ENCODE measurements at places on chromosomes 7 and 10.

- no peak for DNase-seq
Measured at GRCh38 chr7:151137076-151137675, 30.3 kb downstream of the GBX1 start.

DNA sequence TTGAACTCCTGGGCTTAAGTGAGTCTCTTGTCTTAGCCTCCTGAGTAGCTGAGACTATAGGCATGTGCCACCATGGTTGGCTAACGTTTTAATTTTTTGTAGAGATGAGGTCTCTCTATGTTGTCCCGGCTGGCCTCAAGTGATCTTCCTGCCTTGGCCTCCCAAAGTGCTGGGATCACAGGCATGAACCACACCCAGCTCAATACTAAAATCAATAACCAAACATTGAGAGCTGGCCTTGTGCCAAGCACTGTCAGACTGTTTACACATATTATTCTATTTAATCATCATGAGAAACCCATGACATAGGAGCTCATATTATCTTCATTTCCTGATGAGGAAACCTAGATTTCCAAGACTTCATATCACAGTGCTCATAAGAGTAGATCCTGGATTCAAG lies 251.2 kb downstream of the BAMBI start:
- DNase-seq, result no peak

DNA sequence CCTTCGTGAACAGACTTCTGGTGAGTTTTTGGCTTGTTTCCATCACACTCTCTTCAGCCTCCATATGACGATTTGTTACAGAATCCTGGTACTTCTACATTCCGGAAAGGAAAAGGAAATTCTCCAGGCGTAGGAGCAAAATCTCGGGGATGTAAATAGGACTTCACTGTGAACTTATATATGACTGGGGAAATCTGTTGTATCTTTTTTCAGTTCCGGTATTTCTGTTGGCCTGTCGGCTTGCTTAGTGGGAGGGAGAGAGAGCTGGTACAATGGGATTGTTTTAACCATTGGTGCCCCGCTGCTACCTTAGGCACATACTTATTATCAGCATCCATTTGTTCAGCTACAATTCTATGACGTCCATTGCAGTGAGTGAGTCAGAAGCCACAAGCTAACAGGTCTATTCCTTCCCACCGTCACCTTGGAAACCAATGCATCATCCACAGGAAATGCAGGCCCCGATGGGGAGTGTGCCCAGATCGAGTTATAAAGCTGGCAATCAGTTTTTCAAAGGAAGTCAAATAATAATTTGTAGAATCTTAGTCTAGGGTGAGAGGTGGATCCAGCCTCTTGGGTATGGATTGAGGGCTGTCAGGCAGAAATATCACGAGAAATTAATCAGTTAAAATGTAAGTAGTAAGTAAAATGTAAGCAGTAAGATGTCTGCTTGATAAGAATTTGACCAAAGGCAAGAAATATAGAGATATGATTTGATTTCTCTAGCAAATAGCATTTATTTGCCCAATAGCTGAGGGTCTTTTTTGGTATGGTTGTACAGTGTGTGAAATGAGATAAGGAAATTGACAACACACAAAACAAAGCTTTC lies 92.0 kb upstream of the MKLN1 start:
- DNase-seq, result no peak

GRCh38 chr7:141452911-141453310 lies 98.3 kb upstream of the AGK start:
- DNase-seq, result no peak

DNA sequence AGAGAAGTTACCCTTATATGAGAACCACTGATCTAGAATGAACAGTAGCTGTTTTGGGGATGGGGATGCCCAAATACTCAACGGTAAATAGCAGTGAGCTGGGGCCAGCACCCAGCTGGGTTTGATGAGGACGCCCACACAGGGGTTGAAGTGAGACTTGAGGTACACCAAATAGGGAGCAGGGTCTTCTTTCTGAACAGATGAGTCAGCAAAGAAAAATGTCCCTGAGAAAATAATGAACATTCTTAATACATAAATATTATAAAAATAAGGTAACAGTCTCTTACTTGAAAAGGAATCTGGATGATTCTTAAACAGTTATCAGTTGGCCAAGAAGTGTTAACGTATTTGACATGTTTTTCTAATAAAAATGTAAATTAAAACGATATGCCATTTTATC lies 2.0 kb downstream of the PRSS37 start:
- DNase-seq, result no peak

DNA sequence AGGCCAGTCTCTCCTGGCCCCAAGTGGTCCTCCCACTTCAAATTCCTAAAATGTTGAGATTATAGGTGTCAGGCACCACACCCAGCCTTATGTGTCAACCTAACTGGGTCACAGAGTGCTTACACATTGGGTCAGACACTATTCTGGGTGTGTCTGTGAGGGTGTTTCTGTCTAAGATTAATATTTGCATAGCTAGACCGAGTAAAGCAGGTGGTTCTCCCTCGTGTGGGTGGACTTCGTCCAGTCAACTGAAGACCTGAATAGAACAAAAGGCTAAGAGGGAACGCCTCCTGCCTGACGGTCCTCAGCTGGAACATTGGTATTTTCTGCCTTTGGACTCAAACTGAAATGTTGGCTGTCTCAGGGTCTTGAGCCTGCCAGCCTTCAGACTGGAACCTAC lies 11.5 kb downstream of the PPIF start:
- DNase-seq, result no peak

DNA sequence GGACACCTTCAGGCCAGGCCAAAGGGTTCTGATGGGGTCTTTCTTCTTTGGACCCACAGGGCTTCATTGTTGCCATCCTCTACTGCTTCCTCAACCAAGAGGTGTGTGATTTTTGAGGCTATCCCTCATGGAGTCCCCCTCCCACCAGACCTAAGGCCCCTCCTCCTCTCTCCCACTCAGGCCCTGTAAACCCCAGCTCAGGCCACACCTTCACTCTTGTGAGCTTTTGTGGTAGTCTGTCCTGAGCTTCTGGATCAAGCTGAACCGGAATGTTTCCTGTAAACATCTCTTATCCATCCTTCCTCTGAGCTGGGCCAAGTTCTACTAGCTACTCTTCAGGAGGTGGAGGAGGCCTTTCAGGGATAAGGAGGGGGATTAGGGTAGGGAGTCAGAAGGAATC lies 13.5 kb downstream of the GHRHR start:
- no peak for DNase-seq

- DNase-seq, result no peak
Measured at GRCh38 chr7:118949031-118949430, 724.5 kb downstream of the ANKRD7 start.

- no peak for DNase-seq
Measured at GRCh38 chr7:130356876-130357611, 12.4 kb downstream of the CPA5 start.

DNA sequence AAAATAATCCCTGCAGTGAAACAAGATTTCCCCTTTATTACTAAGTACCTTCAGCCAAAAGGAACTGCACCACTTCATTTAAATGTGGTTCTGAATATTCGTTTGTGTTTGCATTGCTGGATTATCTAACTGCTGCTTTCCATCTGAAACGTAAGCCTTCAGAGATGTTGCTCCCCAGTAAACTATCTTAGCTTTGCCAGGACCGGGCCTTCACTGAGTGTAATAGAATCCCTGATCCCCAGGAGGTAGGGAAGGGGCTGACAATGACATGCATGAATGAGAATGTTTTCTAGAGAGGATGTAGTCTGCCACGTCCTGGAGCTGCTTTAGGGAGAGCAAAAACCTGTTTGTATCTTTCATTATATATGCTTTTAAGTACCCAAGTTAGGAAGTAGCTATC lies 19.5 kb upstream of the INSYN2A start:
- no peak for DNase-seq

DNA sequence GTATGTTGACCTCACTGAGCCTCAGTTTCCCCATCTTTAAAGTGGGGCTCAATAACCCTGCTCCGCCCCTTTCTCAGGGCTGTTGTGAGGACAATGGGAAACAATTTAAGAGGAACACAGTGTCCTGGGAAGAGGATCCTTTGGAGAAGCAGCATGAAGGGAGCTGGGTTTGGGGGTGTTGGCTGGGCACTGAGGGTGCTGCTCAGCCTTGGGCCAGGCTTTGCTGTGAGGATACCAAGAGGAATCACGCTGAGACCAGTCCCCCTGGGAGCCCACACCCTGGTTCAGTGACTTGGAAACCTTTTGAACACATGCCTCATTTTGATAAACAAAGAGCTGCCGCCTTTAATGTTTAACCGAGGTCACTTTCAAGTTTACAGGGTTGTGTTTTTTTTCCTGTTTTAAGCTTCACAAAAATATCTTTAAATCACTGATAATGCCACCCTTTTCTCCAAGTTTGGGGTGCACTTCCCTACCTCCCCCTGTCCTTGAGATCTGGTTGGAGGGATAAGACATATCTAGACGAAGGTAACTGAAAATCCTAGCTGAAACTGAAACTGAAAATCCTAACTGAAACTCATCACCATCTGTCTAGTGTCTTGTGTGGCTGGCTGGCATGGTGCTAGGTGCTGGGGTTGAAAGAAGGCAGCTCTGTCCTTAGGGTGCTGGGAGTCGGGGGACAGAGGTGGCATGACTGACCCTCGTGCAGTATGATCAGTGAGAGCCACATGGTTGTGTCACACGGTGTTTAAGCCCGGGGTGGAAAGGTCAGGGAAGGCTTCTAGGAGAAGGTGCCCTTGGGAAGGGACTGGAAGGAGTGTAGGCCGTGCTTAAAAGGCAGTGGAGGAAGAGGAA lies 27.7 kb downstream of the ZNF775 start:
- DNase-seq, result peak; percentile 97

DNA sequence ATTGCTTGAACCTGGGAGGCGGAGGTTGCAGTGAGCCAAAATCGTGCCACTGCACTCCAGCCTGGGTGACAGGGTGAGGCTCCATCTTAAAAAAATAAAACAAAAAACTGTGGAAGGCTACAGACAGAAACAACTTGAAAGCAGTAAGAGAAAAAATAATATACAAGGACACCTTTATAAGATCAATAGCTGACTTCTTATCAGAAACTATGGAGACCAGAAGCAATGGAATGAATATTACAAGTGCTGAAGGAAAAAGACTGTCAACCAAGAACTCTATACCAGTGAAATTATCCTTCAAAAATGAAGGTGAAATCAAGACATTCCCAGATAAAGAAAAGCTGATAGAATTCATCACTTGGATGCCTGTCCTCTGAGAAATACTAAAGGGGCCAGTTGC lies 49.0 kb downstream of the RBAK start:
- no peak for DNase-seq

GRCh38 chr7:155538293-155538692 lies 8.1 kb downstream of the CNPY1 start:
- no peak for DNase-seq

- no peak for DNase-seq
Measured at GRCh38 chr7:30970594-30971094, 6.9 kb downstream of the GHRHR start.

DNA sequence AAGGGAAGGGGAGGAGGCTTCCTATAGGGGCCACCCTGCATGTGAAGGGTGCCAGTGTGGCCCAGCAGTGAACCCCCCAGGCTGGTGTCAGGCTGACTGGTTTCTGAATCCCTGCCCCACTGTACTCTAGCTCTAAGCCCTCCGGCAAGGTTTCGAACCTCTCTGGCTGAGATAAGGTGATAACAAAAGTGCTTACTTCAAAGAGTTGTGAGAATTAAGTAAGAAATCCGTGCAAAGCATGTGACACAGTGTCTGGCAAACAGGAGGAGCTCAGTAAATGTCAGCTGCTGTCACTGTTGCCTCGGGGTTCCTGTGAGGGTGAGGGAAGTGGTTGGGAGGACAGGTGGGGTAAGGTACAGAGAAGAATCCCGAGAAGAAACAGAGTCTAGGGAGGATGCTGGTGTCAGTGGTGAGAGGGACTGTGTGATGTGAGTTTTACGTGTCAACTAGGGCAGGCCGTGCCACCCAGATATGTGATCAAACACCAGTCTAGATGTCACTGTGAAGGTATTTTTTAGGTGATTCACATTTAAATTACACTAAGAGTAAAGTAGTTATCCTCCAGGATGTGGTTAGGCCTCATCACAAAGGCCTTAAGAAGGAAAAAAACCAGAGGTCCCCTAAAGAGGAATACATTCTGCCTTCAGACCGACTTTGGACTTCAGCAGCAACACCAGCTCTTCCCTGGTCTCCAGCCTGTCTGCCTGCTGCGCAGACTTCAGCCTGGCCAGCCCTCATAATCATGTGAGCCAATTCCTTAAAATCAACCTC lies 64.4 kb downstream of the BPGM start:
- no peak for DNase-seq

GRCh38 chr10:132972149-132972985 lies 30.0 kb upstream of the CFAP46 start:
- DNase-seq, result no peak

DNA sequence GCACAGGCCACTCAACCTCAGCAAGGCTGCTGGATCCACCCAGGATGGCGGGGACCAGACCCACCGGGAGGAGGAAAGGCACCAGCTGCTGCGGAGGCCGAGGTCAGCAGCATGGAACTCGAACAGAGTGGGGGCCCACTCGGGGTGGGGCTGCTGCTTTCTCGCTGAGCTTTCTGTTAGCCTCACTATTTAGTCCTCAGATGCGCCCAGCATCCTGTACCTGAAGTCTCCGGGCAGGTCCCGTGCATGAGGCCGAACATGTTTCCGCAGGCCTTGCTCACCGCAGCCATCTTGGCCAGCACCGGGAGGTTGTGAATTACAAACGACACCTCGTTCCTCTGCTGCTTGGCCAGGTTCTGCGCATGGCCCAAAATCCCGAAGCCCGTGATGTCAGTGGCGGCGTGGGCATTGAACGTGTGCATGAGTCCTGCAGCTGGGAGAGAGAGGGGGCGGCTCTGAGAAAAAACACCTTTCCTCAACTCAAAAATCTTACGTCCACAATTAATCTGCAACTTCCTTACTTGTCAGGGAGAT lies 22.8 kb upstream of the PHYH start:
- DNase-seq, result no peak

GRCh38 chr7:97003262-97004246 lies 1.8 kb upstream of the DLX6 start:
- no peak for DNase-seq

GRCh38 chr10:114404171-114405010 lies at the start of gene AFAP1L2:
AFAP1L2 (minus strand) TSS chr10:114404502; CDS start chr10:114404455, 47 bp downstream.
- no peak for DNase-seq

GRCh38 chr7:38938589-38938988 lies 29.6 kb upstream of the VPS41 start:
- DNase-seq, result no peak

- no peak for DNase-seq
Measured at GRCh38 chr7:149202831-149203231, 7.5 kb downstream of the ZNF282 start.

DNA sequence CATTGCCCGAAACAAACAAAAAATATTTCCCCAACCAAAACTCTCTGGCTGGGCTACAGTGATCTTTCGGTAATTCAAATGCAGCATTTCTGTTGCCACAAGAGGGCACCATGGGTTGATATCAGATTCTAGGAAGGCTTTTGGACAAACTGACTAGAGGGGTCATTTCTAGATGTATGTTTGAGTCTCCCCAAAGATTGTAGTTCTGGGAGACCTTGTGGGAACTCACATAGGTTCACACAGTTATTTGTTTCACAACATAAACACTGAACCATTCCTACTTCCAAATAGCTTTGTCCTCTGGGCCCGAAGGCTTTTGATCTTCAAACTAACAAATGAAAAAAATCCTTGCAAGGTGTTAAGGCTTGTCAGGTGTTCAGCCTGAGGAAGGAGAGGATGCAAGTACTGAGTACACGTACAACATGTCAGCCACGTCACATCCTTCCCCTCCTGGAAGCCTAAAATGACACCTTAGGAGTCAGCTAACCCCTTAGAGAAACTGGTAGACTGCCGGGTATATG lies 37.0 kb upstream of the IL15RA start:
- peak; percentile 62 for DNase-seq
